Esophagus squamous epithelium (tissue), 5 donors: ENCODE measurements at places on chromosomes 4 and X.

- DNase-seq: no peak
Measured at GRCh38 chrX:130340271-130340670, 552 bp downstream of the SLC25A14 start.

GRCh38 chr4:177401658-177402273 lies 40.5 kb downstream of the AGA start:
- DNase-seq: no peak

DNA sequence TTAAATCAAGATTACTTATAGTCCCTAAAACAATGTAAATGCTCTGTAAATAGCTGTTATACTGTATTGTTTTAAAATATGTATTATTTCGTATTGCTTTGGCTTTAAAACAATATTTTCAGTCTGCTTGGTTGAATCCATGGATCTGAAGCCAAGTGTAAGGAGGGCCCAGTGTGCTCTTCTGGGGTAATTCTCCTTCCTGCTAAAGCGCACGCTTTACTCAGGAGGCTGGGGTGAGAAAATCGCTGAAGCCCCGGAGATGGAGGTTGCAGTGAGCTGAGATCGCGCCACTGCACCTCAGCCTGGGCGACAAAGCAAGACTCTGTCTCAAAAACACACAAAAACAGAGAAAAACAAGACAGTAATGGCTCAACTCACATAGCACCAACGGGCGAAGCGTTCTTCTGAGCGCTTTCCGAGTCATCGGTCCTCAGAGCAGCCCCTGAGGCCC lies 391 bp upstream of the IDUA start:
- no peak for DNase-seq

DNA sequence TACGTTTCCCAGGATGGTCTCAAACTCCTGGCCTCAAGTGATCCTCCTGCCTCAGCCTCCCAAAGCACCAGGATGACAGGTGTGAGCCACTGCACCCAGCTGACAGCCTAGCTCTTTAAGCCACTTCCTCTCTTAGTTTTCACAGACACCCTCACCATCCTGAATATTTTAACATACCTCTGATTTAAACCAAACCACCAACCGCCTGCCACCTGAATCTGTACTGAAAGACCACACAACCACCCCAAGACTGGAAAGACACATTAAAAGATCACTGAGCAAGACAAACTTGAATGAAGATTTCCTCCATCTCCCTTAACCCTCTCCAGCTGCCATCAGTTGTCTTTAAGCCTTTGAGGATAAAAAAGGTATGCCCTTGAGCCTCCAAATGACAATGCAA lies 110.6 kb downstream of the SH3KBP1 start:
- no peak for DNase-seq

DNA sequence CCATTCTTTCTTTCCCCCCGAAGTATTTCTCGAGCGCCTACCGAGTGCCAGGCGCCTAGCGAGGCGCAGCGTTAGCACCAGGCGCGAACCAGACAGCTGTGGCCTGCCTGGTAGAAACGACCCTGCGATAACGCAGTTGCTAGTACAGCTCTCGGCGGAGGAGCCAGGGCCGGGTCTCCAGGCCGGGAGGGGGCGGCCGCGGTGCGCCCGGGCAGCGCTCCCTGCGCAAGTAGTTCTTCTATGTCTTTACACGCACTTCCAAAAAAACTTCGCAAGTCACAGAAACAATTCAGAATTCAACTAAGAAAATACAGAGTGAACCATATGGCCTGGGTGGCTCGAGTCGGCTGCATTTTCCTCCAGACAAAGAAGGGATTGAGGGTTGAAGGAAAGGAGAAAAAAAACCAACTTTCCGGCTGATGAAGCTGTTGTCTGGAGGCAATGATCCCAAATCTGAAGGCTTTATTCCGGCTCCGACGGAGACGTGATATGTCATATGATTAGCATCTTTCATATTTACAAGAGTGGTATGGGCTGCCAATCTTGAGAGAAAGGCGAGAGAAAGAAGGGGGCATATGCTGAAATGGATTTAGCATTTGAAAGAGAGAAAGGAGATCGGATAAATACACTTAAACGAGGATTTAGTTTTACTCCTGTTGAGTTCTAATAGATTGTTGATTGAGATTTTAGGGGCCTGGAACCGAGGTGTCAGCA lies 7.2 kb upstream of the NEUROG2 start:
- DNase-seq: no peak

GRCh38 chrX:12985331-12985730 lies 10.4 kb downstream of the TMSB4X start:
- no peak for DNase-seq

GRCh38 chrX:38435130-38435529 lies 82.7 kb downstream of the OTC start:
- DNase-seq: no peak

DNA sequence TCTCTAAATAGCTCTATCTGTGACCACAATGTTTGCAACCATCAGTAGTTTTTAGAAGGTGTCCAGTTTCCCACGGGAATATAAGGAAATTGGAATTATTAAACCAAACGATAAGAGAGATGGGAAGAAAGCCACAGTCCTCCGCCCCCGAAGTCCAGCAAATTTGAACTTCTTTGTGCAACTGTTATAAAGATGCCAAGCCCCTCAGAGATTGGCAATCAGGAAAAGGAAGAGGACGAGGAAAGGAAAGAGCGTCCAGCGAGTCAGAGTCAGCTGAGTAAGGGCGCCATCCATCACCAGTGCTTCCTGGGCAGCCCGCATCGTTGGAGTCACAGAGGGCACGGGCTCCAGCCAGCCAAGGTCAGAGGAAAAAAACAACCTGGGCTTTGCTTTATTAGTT lies 35.7 kb downstream of the LDB2 start:
- DNase-seq: no peak

DNA sequence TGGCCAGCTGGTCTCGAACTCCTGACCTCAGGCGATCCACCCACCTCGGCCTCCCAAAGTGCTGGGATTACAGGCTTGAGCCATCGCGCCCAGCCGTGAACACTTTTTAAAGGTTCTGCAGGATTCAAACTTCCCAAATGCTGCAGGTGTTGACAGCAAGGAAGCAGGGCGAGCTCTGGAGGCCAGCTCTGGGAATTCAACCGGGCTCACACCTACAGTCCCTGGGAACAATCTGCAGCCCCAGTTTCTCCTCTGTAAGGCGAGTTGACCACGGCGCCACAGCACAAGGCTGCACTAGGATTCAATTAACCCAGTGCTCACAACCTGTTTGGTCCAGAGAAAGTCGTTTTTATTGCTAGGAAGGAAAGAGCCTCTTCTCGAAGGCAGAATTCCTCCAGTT lies 1.6 kb downstream of the MTNR1A start:
- DNase-seq: no peak

- no peak for DNase-seq
Measured at GRCh38 chrX:31233941-31234496, 162.2 kb upstream of the FTHL17 start.

DNA sequence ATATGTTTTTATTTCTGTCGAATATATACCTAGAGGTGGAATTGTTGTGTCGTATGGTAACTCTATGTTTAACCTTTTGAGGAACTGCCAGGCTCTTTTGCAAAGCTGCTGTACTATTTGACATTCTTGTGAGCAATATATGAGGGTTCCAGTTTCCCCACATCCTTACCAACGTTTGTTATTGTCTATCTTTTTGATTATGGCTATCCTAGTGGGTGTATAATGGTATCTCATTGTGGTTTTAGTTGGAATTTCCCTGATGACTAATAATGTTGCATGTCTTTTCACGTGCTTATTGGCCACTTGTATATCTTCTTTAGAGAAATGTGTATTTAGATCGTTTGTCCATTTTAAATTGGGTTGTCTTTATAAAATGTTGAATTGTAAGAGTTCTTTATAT lies 24.5 kb downstream of the REPS2 start:
- DNase-seq: no peak

GRCh38 chr4:112518675-112519074 lies 2.7 kb upstream of the NEUROG2 start:
- DNase-seq: no peak

DNA sequence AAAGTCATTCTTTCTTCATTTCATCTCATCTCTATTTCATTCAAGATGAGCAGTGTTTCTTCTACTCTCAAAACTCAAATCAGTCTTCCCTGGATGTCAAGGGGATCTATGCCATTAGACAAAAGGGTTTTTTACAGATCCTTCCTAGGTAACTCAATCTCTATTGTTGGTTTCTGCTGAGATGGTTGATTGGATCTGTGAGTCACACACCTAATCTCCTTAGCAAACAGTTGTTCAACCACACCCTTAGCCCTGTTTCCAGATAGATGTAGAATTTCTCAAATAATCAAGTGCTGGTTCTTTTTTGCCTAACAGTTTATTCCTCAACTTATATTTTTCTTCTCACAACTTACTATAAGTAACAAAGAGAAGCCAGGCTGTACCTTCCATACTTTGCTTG lies 200.5 kb downstream of the KDR start:
- no peak for DNase-seq
